ENCODE measurements at places on chromosomes 5 and 9.

DNA sequence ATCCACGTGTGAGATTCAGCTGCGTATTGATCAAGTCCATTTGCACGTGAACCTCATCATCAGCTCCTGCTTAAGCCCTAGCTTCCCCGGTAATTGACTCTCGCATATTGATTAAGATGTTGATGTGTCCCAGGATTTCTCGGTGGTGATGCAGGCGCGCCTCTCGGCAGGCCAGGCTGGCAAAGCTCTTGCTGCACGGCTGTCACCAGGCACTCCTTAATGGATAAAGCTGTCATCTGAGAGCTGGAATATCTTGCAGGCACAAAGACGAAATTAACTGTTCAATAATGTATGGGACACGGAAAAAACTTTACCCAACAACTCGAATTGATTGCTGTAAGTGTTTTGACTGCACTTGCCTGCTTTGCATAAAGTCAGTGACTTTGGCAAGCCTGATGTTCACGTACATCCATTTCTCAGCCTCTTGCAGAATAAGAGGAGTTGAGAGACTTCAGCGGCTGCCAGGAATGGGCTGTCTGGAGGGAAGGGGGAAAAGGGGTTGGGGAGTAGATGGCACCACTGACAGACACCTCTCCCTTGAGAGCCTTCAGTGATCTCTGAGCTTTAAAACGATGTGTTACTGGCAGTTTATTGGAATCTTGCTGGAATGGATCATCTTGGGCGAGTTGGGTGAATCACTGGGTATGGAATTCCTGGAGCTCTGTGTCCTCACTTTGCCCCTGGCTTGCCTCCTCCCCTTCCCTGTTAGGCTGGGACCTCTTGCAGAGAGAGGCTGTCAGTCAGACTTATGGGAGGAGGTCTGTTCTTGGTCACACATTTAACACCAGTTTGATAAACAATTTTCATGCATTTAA, 650.3 kb downstream of the CCDC171 start:
- peak; percentile 80 for DNase-seq

DNA sequence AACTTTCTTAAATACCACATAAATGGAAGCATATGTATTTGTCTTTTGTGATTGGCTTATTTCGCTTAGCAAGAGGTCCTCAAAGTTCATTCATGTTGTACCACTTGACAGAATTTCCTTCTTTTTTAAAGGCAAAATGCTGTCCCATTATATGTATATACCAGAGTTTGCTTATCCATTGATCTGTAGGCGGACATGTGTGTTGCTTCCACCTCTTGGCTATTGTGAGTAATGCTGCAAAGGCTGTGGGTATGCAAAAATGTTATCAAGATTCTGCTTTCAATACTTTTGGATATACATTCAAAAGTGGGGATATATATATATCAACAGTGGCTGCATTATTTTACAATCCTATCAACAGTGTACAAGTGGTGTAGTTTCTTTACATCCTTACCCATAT, 271.0 kb downstream of the PRR16 start:
- DNase-seq = no peak

DNA sequence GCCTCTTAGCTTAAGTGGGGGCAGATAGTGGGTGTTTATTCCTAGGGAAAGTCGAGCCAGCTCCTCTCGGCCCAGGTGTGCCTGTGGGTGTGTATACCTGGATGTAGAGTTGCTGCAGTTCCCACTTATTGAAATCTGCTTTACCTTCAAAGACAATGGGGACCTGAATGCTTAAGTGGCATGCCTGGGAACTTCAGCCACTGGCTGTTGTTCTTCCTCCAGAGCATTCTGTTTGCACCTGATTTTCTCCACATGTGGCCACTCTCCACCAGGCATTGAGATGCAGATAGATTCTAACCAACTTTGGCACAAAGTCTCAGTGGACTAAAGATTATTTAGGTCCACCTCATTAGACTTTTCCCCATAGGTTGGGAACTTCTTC, 186.8 kb downstream of the ZNF462 start:
- no peak for DNase-seq

- no peak for DNase-seq
Measured at GRCh38 chr9:1048811-1049210, 1.3 kb upstream of the DMRT2 start.

DNA sequence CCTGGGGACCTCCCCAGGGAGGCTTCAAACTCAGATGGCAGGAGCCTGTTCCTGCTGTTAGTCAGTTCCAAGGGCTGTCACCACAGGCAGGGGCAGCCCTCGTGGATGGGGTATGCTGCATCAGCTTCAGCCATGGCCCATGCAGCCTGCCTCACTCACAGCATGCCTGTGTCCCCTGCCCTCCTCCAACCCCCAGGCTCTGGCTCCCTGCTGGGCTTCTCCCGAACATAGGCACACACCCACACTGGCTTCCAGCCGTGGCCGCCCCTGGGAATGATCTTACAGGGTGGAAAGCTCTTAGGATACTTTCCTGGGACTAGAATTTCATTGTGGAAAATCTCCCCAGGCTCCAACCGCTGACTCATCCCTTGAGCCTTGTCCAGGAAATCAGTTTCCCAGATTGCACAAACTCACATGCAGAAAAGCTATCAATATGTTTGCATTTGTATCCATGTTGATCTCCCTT, 163.8 kb downstream of the SEC61B start:
- peak; percentile 10 for DNase-seq

- no peak for DNase-seq
Measured at GRCh38 chr5:163565931-163566608, 60.7 kb downstream of the MAT2B start.

DNA sequence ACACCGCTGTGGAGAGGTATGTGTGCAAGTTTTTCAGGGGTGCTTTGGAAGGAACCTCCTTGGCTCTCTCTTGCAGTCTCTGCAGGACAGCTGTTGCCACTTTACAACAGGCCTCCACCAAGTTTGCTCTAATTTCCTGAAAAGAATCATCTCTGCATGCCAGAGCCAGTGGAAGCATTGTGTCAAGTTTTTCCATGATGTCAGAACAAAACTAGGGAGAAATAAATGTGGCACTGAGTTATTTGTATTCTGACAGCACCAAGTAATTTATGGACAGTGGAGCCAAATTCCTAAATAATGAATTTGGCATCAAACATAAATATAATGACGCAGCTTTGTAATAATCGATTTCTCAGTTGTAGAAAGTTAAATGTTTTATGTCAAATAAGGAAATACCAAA, 146.9 kb downstream of the KIAA0825 start:
- DNase-seq = peak; percentile 27

- DNase-seq = peak; percentile 67
Measured at GRCh38 chr9:134325813-134326723, at the start of gene RXRA. Gene RXRA, plus strand, starts transcription at chr9:134326455. Its CDS starts 177 bp downstream, at chr9:134326632.

- DNase-seq = no peak
Measured at GRCh38 chr5:17406423-17406838, 91.6 kb upstream of the TAF11L2 start.

- DNase-seq = peak; percentile 20
Measured at GRCh38 chr5:103674739-103675138, 112.2 kb upstream of the NUDT12 start.

GRCh38 chr5:37722236-37723161, 117.3 kb downstream of the GDNF start:
- peak; percentile 66 for DNase-seq

DNA sequence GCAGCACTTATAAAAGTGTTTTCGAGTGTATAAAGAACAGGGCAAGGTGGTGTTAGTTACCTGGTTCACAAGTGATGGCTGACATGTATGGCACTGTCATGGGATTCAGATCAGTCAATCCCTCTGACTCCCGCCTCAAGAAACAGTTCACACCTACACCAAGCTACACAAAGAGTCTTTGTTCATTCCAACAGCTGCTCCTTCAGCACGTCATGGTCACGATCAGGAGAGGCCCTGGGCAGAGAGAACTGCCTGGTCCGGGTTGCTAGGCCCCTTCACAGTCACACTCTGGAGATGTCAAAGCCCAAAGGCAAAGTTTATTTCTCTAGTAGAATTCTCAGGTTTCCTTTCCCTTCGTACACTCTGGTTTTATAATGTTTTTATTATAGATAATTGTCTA, 426.7 kb downstream of the ZSWIM6 start:
- no peak for DNase-seq
